Activated T-cell treated with anti-CD3 and anti-CD28 coated beads, Interleukin-2, amount 50 U/mL, for 72 hours (primary cell): ENCODE measurements at places on chromosomes 3 and 15.

DNA sequence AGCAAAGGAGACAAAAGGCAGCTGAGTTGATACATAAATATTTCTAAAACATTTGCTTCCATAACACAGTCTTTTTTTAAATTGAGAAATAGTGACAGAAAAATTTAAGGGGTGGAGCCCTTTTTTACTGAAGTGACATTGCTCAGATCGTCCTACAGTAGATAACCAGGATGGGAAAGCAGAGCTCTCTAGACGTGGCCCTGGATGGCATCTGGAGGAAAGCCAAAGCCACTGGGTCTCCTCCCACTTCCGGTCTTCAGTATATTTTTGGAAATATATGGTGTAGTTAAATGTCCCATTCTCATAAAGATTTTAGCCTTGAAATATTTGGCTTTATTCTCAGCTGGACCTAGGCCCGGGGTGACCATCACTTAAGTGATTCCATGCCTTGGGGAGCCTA lies 326.1 kb downstream of the ZNF621 start:
- H3K4me1 ChIP-seq, result no peaks in the 10 kb centered on the region
- H3K36me3 ChIP-seq, result no peaks in the 10 kb centered on the region
- no peak overlapping the region for H3K4me3 ChIP-seq
- H3K27me3 ChIP-seq, result peaks cover 6% of the 10 kb centered on the region
- no peak overlapping the region for H3K27ac ChIP-seq
- no peak for DNase-seq

GRCh38 chr15:81024936-81025335 lies 24.2 kb downstream of the TLNRD1 start:
- peaks cover 4% of the 10 kb centered on the region for H3K36me3 ChIP-seq
- no peak for DNase-seq
- peaks cover 45% of the 10 kb centered on the region for H3K4me1 ChIP-seq
- no peak overlapping the region for H3K27ac ChIP-seq
- no peaks in the 10 kb centered on the region for H3K27me3 ChIP-seq

GRCh38 chr3:71974786-71975185 lies 189.8 kb upstream of the PROK2 start:
- H3K27ac ChIP-seq, result no peak overlapping the region
- H3K36me3 ChIP-seq, result peaks cover 5% of the 10 kb centered on the region
- DNase-seq, result no peak
- peaks cover 20% of the 10 kb centered on the region for H3K27me3 ChIP-seq
- H3K4me3 ChIP-seq, result no peak overlapping the region
- H3K4me1 ChIP-seq, result peaks cover 30% of the 10 kb centered on the region

GRCh38 chr3:81749265-81749664 lies 12.2 kb downstream of the GBE1 start:
- no peak for DNase-seq
- H3K4me3 ChIP-seq, result no peak overlapping the region
- H3K27ac ChIP-seq, result no peak overlapping the region
- peaks cover 2% of the 10 kb centered on the region for H3K36me3 ChIP-seq
- H3K27me3 ChIP-seq, result no peaks in the 10 kb centered on the region

DNA sequence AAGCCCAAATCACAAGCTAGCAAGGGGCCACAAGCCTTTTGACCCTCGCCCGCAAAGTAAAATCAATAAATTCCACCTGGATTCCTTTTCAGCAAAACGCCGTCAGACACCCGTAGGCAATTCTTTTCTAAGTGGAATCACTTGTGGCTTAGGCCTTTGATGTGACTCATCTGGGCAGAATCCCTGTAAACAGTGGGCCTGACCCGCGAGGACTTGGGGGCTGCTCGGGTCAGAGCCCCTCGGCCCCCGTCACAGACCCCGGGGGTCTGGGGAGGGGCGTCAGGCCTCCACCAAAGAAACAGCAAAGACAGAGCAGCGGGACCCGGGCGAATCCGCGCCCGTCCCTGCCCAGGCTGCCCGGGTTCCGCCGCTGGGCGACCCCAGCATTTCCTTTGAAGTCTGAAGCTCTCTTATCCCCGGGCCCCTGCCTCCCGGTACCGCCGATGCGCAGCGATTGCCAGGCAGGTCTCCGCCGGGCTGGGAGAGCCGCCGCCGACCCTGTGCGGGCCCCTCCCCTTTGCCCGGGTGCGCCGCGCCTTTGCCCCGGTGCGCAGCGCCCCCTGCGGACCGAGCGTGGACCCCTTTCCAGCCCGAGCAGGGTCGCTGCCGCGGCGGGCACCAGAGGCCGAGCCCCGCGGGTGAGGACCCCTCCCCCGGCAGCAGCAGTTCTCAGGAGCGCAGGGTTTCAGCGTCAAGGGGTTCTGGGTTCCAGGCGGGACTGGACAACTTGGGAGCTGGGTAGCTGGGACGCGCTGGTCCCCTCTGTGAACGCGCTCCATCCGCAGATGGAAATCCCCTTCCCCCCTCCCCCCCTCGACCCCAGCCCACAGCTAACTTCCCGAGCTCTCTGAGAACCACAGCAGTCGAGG lies 178.3 kb downstream of the UACA start:
- H3K4me1 ChIP-seq, result peaks cover 18% of the 10 kb centered on the region
- H3K36me3 ChIP-seq, result no peaks in the 10 kb centered on the region
- peak; percentile 60 for DNase-seq
- peak overlapping the region; percentile 85 for H3K4me3 ChIP-seq
- no peak overlapping the region for H3K27ac ChIP-seq

GRCh38 chr15:87917480-87917879 lies 339.1 kb downstream of the NTRK3 start:
- no peak for DNase-seq
- H3K4me1 ChIP-seq, result no peaks in the 10 kb centered on the region
- no peak overlapping the region for H3K27ac ChIP-seq
- H3K4me3 ChIP-seq, result no peak overlapping the region
- no peaks in the 10 kb centered on the region for H3K36me3 ChIP-seq
- H3K27me3 ChIP-seq, result no peaks in the 10 kb centered on the region

- H3K36me3 ChIP-seq, result no peaks in the 10 kb centered on the region
- DNase-seq, result no peak
- H3K4me1 ChIP-seq, result peaks cover 5% of the 10 kb centered on the region
- no peaks in the 10 kb centered on the region for H3K27me3 ChIP-seq
Observed at GRCh38 chr3:144187531-144188210, 216.0 kb downstream of the DIPK2A start.

- no peaks in the 10 kb centered on the region for H3K36me3 ChIP-seq
- peaks cover 7% of the 10 kb centered on the region for H3K27me3 ChIP-seq
- H3K27ac ChIP-seq, result no peak overlapping the region
- H3K4me1 ChIP-seq, result no peaks in the 10 kb centered on the region
Observed at GRCh38 chr15:70602834-70603560, 160.4 kb downstream of the UACA start.

GRCh38 chr3:157058392-157059071 lies 101.4 kb downstream of the CCNL1 start:
- no peak overlapping the region for H3K27ac ChIP-seq
- peaks cover 6% of the 10 kb centered on the region for H3K27me3 ChIP-seq
- no peak overlapping the region for H3K4me3 ChIP-seq

GRCh38 chr3:142447301-142447851 lies 461 bp downstream of the XRN1 start:
- no peaks in the 10 kb centered on the region for H3K27me3 ChIP-seq
- DNase-seq, result peak; percentile 55
- H3K36me3 ChIP-seq, result peaks cover 22% of the 10 kb centered on the region
- H3K27ac ChIP-seq, result peak overlapping the region; percentile 100
- peaks cover 53% of the 10 kb centered on the region for H3K4me1 ChIP-seq

- H3K27me3 ChIP-seq, result no peaks in the 10 kb centered on the region
- H3K36me3 ChIP-seq, result no peaks in the 10 kb centered on the region
- no peak overlapping the region for H3K4me3 ChIP-seq
- H3K27ac ChIP-seq, result no peak overlapping the region
- DNase-seq, result no peak
Observed at GRCh38 chr3:194824100-194824499, 138.4 kb downstream of the FAM43A start.

DNA sequence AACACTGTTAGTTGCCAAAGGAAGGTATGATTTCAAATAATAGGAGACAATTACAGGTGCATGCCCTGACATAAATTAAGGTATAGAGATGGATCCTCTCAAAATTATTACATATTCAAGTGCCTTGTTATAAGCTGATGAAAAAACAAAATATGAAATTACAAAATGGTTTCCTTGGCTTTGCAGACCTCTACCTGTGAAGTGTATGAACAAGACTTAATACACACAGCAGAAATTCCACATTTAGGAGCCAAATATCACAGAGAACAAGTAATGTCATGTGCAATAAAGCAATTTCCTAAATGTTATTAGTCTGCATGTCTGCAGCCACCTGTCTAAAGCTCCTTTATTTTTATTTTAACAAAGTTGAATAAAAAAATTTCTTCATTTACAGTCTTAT lies 151.5 kb downstream of the ALCAM start:
- no peak for DNase-seq
- no peaks in the 10 kb centered on the region for H3K27me3 ChIP-seq
- no peak overlapping the region for H3K27ac ChIP-seq
- H3K4me3 ChIP-seq, result no peak overlapping the region
